ENCODE measurements at places on chromosomes 4 and X. TPM values are rescaled to one million over a fixed set of nuclear protein-coding genes. Genes with fewer than 3 reads are reported as not detected.

- DNase-seq = peak; percentile 39
- no peak overlapping the region for H3K27ac ChIP-seq
- H3K4me3 ChIP-seq = no peak overlapping the region
- H3K36me3 ChIP-seq = no peaks in the 10 kb centered on the region
- H3K27me3 ChIP-seq = no peaks in the 10 kb centered on the region
Observed at GRCh38 chr4:7371210-7371941, 63.4 kb downstream of the PSAPL1 start.

DNA sequence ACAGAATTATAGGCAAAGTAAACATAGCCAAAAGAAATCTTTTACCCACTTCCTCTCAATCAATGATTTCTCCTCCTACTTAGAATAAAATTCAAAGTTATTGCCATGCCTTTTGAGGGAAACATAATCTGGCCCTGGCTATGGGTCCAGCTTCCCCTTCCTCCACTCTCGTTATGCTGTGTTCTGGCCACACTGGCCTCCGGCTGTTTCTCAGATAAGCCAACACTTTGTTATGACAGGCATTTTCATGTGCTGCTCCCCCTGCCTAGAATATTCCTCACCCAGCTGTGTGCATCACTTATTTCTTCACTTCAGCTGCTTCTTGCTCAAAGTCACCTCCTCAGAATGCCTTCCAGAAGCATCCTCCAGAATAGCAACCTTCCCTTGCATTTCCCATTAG is 386.6 kb upstream of the AADAT start:
- H3K36me3 ChIP-seq = no peaks in the 10 kb centered on the region
- no peak overlapping the region for H3K4me3 ChIP-seq
- no peak for DNase-seq
- no peaks in the 10 kb centered on the region for H3K27me3 ChIP-seq
- no peak overlapping the region for H3K27ac ChIP-seq
- no peaks in the 10 kb centered on the region for H3K4me1 ChIP-seq

DNA sequence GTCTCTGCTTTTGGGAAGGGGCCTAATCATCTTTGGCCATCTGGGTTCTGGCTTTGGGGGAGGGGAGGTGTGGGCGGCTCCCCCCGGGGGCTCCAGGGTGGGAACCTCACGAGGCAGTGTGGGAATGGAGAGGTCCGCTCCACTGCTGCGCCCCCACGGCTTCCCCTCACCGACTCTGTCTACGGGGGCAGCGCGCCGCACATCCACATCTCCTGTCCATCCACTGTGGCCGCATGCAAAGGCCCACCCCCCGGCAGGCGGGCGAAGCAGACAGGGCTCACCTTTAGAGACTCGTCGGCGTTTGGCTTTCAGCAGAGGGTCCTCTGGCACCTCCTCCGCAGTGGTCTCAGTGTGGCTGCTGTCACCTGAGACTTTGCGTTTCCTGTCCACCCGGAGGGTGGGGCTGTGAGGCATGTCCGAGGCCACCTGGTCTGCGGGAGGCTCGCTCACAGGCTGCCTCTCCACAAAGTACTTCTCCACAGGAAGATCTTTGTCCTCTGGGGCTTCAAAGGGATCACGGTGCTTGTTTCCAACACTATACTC is 33.6 kb downstream of the BCOR start:
- H3K36me3 ChIP-seq = no peaks in the 10 kb centered on the region
- H3K4me1 ChIP-seq = no peaks in the 10 kb centered on the region
- H3K27ac ChIP-seq = no peak overlapping the region
- no peak for DNase-seq
- no peak overlapping the region for H3K4me3 ChIP-seq

DNA sequence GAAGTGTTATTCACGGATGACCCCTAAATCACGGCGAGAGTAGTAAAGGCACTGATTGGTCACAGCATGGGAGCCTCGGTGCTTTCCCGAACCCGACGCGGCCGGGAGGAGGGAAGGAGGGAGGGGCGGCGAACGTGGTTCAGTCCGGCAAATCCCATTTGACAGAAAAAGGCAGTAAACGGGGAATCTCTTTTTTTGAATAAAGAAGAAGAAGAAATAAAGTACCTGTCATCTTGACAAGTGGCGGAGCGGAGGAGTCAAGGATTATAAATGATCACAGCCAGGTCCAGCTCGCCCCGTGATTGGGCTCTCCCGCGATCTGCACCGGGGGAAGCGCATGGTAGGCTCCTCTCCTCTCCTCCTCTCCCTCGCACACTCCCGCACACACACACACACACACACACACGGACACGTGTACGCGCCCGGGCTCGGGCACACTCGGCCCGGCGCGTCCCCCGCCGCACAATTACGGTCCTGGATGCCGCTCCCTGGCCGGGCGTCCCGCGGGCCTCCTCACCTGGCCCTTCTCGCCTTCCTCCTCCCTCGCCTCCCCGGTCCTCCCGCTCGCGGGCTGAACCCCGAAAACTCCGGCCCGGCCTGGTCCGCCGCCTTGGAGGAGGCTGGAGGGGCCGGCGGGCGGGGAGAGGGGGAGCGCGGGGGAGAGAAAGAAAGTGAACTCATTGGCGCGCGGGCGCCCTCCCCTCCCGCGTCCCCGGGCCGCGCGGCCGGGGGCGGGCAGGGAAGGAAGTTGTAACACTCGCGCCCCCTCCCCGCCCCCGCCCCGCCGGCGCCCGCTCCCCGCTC is 99.2 kb upstream of the TENM3 start:
- peak; percentile 72 for DNase-seq
- H3K36me3 ChIP-seq = no peaks in the 10 kb centered on the region
- H3K27me3 ChIP-seq = no peaks in the 10 kb centered on the region
- no peaks in the 10 kb centered on the region for H3K4me1 ChIP-seq
- H3K4me3 ChIP-seq = peak overlapping the region; percentile 73

DNA sequence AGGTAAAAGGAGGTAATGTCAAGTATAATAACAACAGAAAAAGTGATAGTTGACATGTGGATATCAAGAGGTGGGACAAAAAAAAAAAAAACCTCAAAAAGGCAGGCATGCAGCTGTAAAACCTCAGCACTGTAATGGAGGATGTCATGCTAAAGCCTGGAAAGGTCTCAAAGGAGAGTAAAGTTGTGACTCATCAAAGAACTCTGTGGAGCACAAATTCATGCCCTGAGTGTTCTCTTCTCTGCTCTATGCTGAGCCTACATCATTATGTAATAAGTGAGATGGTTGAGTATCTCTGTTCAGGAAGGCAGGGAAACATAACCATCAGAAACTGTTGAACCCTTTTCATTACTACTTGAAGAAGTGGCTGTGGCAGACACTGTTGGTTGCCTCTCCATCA is 597.8 kb downstream of the BCOR start:
- no peaks in the 10 kb centered on the region for H3K36me3 ChIP-seq
- no peak overlapping the region for H3K27ac ChIP-seq
- H3K27me3 ChIP-seq = no peaks in the 10 kb centered on the region

- no peaks in the 10 kb centered on the region for H3K36me3 ChIP-seq
- no peak for DNase-seq
- H3K27me3 ChIP-seq = no peaks in the 10 kb centered on the region
- H3K4me3 ChIP-seq = no peak overlapping the region
- H3K4me1 ChIP-seq = no peaks in the 10 kb centered on the region
Observed at GRCh38 chrX:51837921-51838320, 55.5 kb upstream of the MAGED1 start.

DNA sequence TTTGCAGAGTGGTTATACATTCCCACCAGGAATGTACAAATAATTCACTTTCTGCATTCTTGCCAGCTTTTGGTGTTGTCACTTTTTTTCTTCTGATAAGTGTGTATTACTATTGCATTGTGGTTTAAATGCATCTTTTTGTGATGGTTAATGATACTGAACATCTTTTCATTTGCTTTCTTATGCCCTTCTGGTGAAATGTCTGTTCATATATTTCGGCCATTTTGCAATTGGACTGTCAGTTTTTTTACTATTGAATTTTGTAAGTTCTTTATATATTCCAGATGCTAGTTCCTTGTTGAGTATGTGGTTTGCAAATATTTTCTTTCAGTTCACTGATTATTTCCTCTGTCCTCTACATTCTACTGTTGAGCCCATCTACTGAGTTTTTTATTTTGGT is 19.4 kb upstream of the BMP2K start:
- DNase-seq = no peak
- no peak overlapping the region for H3K4me3 ChIP-seq
- H3K4me1 ChIP-seq = no peaks in the 10 kb centered on the region

The DUX4 gene
- total RNA-seq = not detected

- H3K4me1 ChIP-seq = no peaks in the 10 kb centered on the region
- peaks cover 1% of the 10 kb centered on the region for H3K27me3 ChIP-seq
- no peak overlapping the region for H3K27ac ChIP-seq
- H3K4me3 ChIP-seq = peak overlapping the region; percentile 50
- H3K36me3 ChIP-seq = no peaks in the 10 kb centered on the region
Observed at GRCh38 chr4:27048429-27049238, 188.0 kb downstream of the STIM2 start.

- H3K4me3 ChIP-seq = no peak overlapping the region
- H3K4me1 ChIP-seq = no peaks in the 10 kb centered on the region
- H3K36me3 ChIP-seq = no peaks in the 10 kb centered on the region
- H3K27me3 ChIP-seq = no peaks in the 10 kb centered on the region
Observed at GRCh38 chrX:19748896-19749680, 138.3 kb downstream of the SH3KBP1 start.

- no peaks in the 10 kb centered on the region for H3K4me1 ChIP-seq
- DNase-seq = no peak
- H3K27ac ChIP-seq = no peak overlapping the region
- peaks cover 3% of the 10 kb centered on the region for H3K27me3 ChIP-seq
- H3K36me3 ChIP-seq = no peaks in the 10 kb centered on the region
Observed at GRCh38 chrX:131072871-131073571, 14.9 kb downstream of the ARHGAP36 start.

The MAGEA2B gene
- total RNA-seq = not detected

DNA sequence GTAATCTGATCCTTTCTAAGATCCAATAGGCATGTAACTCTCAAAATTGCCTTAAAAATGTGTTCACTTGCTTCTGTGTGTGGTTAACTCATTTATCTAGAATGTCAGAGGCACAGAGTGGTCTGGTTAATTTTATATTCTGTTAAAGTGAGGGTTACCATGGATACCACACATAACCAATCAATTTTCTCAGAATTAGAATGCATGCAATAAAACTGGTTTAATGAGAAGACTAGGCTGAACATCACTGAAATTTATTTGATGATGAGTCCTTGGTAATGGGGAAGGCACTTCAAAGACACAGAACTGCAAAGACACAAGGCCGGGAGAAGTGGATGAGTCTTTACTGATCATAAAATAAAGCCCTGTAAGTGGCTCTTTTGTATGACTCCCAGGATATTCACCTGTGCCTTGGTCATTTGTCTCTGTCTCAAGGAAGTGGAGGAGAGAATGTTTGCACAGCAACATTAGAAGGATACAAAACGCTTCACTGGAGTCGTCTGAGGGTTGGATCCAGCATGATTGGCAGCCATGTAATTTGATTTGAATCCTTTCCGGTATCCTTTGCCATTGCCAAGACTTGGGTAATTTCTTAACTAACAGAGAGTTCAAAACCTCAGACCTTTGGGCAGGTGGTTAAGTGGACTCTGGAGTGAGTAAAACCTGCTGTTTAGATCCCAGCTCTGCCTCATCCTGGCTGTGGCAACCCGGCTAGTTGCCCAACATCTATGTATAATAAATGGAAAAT is 94.0 kb upstream of the RBPJ start:
- H3K4me1 ChIP-seq = no peaks in the 10 kb centered on the region
- no peak for DNase-seq
- no peak overlapping the region for H3K4me3 ChIP-seq
- H3K36me3 ChIP-seq = no peaks in the 10 kb centered on the region
- no peak overlapping the region for H3K27ac ChIP-seq
- H3K27me3 ChIP-seq = no peaks in the 10 kb centered on the region

The PABPC1L2B gene
- not detected for total RNA-seq

GRCh38 chrX:3609810-3610209 is 103.6 kb downstream of the PRKX start:
- H3K4me3 ChIP-seq = no peak overlapping the region
- H3K4me1 ChIP-seq = no peaks in the 10 kb centered on the region
- no peaks in the 10 kb centered on the region for H3K27me3 ChIP-seq
- no peak overlapping the region for H3K27ac ChIP-seq

DNA sequence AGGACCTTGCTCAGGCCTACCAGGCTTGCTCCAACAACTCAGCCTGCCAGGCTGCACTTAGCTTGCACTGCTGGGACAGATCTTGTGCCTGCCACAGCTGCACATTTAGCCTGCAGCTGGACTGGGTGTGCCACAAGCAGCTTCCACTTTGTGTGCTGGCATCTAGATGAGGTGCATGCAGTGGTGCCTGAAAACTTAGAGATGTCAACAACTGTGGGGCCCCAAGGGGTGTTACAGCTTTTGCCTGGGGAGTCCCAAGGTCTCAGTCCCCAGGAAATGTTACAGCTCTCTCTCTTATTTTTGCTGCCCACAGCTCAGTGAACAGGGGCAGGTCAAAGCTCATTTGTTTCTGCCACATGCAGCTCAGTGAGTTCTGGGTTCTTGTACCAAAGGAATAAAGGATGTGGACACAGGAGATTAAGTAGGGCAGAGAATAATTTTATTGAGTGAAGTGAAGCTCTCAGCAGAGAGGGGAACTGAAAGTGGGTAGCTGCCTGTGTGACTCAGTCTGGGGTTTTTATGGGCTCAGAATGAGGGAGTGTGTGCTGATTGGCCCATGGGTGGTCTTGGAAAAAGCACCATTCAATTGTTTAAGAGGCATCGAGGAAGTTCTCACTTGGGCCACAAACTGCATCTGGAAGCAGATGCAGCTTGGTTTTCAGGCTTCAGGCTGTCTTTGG is 828.3 kb downstream of the TECRL start:
- H3K4me3 ChIP-seq = no peak overlapping the region
- no peaks in the 10 kb centered on the region for H3K4me1 ChIP-seq
- DNase-seq = no peak
- no peak overlapping the region for H3K27ac ChIP-seq
- no peaks in the 10 kb centered on the region for H3K27me3 ChIP-seq

The RBMXL3 gene
- not detected for total RNA-seq

The MSMO1 gene
- total RNA-seq = 23.4 TPM

The DCTD gene
- total RNA-seq = 73.6 TPM

GRCh38 chrX:106952988-106953387 is 32.8 kb downstream of the CLDN2 start:
- no peaks in the 10 kb centered on the region for H3K4me1 ChIP-seq
- H3K27ac ChIP-seq = no peak overlapping the region
- no peaks in the 10 kb centered on the region for H3K36me3 ChIP-seq
- no peak overlapping the region for H3K4me3 ChIP-seq
- no peaks in the 10 kb centered on the region for H3K27me3 ChIP-seq

DNA sequence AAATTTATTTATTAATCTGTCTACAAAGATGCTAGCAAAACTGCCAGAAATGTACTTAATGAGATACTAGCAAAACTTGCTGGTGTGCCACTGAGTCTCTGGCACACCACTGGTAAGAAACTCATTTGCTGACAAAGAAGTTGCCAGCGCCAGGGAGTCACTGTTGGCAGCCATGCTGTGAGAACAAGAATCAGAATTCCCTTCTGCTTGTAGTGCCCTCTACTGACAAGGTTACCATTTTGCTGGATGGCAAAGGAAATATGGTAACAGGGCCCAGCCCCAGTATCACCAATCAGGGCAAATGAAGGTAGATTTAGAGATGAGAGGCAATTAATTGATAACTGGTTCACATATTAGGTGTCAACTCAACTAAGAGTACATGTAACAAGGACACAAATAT is 750.1 kb upstream of the ADGRL3 start:
- no peaks in the 10 kb centered on the region for H3K36me3 ChIP-seq
- no peak for DNase-seq
- no peak overlapping the region for H3K4me3 ChIP-seq
- no peaks in the 10 kb centered on the region for H3K4me1 ChIP-seq
- no peak overlapping the region for H3K27ac ChIP-seq

GRCh38 chrX:45208121-45208856 is 7.6 kb upstream of the DIPK2B start:
- no peak overlapping the region for H3K4me3 ChIP-seq
- H3K4me1 ChIP-seq = no peaks in the 10 kb centered on the region
- H3K36me3 ChIP-seq = no peaks in the 10 kb centered on the region
- no peaks in the 10 kb centered on the region for H3K27me3 ChIP-seq
- DNase-seq = no peak

The ATP2B3 gene
- 0.19 TPM for total RNA-seq

The CENPC gene
- 41.6 TPM for total RNA-seq
